WERI-Rb-1 (cell line): ENCODE measurements at places on chromosomes 6 and 20.

GRCh38 chr6:76381612-76382011, 309.1 kb upstream of the IMPG1 start:
- no peak for DNase-seq

DNA sequence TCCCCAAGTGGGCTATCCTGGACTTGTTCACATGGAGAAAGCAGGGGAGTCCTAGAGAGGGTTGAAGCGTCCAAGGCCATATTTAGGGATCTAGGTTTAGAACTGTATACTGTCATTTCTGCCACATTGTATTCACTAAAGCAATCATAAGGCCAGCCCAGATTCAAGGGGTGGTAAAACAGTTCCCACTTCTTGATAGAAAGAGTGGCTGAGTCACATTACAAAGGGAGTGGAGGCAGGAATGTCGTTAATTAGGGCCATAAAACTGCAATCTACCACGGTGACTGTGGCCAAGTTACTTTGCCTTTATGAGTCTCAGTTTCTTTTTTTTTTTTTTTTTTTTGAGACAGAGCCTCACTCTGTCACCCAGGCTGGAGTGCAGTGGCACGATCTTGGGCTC, 7.4 kb upstream of the UBR2 start:
- no peak for DNase-seq

DNA sequence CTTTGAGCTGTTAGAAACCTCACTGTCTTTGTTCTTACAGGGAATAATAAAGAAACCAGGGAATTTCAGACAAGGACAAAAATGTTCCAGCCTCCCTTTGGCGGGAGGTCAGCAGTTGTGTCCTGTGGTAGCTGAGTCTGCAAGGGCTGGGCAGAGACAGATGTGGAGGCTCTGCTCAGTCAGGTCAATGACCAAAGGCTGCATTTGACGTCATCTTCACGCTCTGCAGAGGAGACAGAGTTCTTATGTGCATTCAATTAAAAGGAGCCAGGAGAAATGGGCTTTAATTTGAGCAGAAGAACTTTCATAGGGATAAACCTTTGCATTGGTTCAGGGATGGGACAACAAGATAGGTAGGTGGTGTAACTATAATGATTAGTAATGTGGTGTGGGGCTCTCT, 45.1 kb upstream of the FOXA2 start:
- DNase-seq: no peak

GRCh38 chr6:7742223-7742785, 16.4 kb downstream of the BMP6 start:
- no peak for DNase-seq

DNA sequence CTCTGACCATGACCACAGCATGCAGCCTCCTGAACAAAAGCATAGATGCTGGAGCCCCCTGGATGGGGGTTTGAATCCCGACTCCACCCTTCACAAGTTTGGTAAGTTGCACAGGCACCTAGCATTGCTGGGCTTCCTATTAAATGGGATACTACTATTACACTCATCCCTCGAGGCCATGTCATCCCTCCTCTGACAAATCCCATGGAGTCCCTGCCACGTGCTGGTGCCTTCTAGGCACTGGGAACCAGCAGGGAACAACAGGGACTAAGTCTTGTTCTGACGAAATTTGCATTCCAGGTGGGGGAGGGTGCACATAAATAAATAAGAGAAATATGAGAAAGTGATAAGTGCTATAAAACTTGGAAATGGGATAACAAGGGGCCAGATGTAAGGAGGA, 15.3 kb upstream of the SIRPA start:
- no peak for DNase-seq

DNA sequence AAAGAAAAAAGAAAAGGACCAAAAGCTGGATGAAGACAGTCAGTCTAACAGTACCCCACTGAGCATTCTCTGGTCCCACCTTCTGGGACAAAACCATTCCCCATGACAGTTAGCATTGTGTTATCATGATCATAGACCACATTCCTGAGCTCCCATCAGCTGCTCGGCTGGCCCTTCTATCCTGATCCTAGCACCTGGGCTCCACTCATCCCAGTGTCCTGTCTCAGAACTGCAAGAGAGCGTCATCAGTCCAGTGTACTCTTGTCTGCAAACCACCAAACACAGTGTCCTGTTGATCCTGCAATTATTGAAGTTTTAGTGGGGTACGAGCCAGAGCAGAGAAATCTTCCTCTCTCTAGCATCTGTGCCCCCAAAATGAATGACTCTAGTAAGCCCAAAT, 16.0 kb upstream of the TAAR1 start:
- DNase-seq: no peak

DNA sequence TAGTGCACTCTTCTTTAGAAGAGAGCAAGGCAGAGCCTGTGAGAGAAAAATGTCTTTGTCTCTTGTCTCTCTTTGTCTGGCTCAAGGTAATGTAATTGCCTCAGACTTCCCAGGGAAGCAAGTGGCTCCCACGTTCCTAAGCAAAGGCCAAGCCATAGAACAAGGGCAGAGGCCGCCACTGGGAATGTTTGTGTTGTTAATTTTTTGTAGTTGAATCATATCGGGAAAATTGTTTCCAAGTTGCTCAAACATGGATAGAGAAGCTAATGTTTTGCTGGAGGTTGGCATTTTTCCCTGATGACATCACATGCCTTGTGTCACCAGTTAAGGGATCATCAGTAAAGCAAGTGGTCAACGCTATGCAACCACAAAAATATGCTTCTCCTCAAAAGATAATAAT, 211.5 kb upstream of the FOXA2 start:
- DNase-seq: no peak

DNA sequence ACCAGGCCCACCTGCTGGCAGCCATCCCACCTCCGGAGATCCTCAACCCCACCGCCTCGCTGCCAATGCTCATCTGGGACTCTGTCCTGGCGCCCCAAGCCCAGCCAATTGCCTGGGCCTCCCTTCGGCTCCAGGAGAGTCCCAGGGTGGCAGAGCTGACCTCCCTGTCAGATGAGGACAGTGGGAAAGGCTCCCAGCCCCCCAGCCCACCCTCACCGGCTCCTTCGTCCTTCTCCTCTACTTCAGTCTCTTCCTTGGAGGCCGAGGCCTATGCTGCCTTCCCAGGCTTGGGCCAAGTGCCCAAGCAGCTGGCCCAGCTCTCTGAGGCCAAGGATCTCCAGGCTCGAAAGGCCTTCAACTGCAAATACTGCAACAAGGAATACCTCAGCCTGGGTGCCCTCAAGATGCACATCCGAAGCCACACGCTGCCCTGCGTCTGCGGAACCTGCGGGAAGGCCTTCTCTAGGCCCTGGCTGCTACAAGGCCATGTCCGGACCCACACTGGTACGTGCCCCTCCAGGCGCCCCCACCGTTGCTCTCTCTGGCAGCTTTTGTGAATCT, 1.1 kb downstream of the SNAI1 start:
- no peak for DNase-seq

GRCh38 chr6:108497883-108498282, 62.8 kb upstream of the FOXO3 start:
- DNase-seq: peak; percentile 50

DNA sequence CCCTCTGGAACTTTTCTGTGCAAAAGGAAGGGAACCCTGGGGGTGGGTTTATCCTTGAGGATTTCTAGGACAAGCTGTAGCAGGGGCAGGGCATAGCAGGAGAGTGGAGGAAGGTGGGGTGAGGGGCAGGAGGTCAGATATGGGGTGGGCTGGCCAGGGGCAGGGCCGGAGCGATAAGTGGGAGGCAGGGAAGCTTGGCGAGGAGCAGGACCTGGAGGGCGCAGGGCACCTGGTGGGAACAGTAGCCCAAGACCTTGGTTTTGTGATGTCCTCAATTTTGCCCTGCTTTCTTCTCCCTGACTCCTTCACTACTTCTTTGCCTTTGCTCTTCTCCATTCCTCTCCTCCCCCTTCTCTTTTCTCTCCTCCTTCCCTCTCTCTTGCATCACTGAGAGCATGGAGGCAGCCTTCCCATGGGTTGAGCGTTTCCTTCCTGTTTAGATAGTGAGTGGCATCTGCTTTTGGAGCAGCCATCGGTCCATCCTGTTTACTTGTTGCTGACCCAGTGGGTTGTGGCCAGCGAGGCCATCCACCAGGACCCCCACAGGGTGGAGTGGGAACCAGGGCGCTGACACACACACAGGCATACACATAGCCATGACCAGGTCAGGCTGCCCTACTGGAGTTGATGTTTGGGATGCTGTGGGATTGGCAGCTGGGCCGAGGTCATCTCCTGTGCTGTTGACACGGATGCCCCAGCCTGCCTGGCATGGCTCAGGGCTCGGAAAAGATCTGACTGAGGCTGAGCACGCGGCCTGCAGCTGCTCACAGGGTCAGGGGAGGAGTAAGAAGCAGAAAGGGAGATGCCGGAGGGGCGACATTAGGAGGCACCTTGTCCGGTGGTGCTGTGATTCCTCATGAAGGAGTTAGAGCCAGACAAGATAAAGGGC, 121.0 kb upstream of the RNF24 start:
- no peak for DNase-seq

GRCh38 chr6:106103728-106104109, 17.6 kb downstream of the PRDM1 start:
- DNase-seq: no peak

- DNase-seq: no peak
Observed at GRCh38 chr6:113888956-113889630, 31.9 kb downstream of the MARCKS start.

GRCh38 chr20:51100617-51101016, 77.7 kb upstream of the KCNG1 start:
- DNase-seq: no peak

GRCh38 chr20:49888212-49889000, 26.9 kb downstream of the SPATA2 start:
- peak; percentile 72 for DNase-seq

DNA sequence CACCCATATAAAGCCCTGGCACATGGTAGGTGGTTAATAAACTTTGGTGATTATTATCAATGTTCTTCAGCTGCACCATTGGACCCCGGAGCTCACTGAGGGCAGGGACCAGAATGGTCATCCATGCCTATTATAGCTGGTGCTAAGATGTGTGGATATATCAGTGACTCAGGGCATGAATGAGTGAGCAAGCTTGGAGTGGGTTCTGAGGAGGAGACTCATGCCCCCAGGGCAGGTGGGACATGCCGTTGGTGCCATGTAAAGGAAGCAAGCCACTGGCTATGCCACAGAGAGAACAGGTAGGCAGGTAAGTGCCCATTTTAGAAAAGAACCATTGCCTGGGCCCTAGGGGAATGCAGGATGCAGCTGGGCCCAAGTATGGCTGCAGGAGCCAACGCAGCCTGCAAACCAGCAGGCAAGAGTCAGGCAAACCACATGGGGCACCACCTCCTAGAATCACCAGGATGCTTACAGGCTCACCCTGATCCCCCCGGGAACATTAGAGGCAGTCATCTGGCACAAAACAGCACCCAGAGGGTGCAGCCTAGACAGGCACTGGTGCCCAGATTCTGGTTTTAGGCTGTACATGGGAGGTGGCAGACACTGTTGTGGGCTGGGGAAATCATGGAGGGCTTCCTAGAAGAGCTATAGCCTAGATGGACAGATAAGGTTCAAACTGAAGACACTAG, 23.5 kb downstream of the PLAGL2 start:
- no peak for DNase-seq

GRCh38 chr6:99521633-99522151, 6.5 kb upstream of the USP45 start:
- no peak for DNase-seq

GRCh38 chr6:2861060-2861821, 19.6 kb upstream of the SERPINB1 start:
- DNase-seq: no peak

DNA sequence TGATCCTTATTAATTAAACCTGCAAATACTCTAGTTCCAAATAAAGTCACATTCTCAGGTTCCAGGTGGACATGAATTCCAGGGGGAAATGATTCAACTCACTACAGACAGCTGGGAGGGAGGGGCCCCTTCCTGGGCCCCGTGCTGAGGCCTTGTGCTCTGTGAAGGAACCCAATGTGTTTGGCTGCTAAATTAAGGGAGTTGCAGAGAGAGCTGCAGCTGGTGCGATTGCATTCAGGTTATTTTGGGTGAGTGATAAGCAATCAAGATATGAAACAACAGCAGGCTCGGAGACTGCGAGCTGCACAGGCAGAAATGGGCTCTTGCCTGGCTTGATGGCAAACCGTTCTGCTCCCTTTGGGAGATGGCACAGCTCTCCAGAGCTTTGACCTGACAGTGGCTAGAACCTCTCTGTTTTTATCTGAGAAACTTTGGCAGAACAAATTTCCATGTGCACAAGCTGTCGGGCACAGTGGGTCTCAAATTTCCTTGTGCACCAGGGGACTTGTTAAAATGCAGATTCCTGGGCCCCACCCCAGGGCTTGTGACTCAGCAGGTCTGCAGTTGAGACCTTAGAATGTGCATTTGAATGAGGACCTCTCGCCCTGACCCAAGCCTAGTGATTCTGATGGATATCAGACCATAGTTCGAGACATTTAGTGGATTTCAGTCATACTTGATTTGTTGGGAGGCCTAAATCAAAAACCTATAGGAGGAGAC, 9.8 kb downstream of the MAPK13 start:
- no peak for DNase-seq

- DNase-seq: no peak
Observed at GRCh38 chr20:37490663-37491350, 30.2 kb upstream of the NNAT start.
